Glomerular endothelial cell (primary cell): ENCODE measurements at places on chromosomes 16 and 17. TPM values are rescaled to one million over a fixed set of nuclear protein-coding genes. Genes with fewer than 3 reads are reported as not detected.

BAHCC1 gene
- total RNA-seq: 19.3 and 30.5 TPM in 2 replicates

MYL11 gene
- total RNA-seq: not detected in 2 replicates

KRT12 gene
- not detected in 2 replicates for total RNA-seq

PRSS33 gene
- not detected in 2 replicates for total RNA-seq

DNA sequence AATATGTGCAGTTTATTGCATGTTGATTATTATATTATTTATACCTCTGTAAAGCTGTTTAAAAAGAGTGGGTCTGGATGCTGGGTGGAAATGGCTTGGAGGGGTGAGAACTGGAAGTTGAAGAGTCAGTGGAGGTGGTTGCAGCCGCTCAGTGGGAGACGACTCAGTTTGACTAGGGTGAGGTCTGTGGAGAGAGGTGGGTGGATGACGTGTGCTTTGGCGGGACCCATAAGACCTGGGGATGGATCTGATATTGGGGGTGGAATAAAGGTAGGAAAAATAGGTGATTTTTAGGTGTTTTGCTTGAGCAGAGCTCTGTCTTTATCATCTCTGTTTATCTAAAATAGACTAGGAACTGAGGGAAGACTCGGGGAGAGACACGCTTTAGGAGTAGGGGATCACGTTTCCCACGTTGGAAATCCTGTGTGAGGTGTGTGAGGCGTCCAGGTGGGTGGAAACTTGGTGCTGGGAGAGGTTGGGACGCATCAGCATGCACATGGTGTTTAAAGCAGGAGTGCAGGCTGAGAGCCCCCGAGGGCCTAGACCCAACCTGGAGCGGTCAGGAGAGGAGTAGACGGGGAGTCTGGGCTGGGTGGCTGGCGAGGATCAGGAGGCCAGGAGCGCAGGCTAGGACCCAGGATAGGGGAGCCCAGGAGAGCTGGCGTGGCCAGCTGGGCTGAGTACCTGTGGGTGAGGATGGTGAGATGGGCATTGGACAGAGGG lies 17.2 kb downstream of the NT5M start:
- DNase-seq: no peak

STUB1 gene
- 159 and 240 TPM in 2 replicates for total RNA-seq

DNA sequence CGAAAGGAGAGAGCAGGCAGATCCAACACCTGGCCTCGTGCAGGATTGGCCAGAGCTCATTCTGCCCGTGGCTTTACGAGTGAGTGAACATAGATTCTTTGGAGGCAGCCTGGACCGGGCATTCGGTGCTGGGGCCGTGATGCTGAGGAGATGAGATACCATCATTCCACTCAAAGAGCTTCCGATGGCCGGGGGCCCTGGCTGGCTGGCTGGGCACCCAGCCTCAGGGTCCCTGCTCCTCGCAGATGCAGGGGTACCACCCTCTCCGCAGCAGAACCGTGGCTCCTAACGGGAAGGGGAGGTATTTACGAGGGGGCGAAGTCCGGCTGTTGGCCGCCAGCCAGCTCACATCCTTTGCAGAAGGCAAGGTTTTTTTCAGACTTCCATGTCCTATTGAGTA lies 66.1 kb upstream of the FOXF1 start:
- DNase-seq: no peak
